Osteoblast (primary cell): ENCODE measurements at places on chromosomes 3 and 15.

DNA sequence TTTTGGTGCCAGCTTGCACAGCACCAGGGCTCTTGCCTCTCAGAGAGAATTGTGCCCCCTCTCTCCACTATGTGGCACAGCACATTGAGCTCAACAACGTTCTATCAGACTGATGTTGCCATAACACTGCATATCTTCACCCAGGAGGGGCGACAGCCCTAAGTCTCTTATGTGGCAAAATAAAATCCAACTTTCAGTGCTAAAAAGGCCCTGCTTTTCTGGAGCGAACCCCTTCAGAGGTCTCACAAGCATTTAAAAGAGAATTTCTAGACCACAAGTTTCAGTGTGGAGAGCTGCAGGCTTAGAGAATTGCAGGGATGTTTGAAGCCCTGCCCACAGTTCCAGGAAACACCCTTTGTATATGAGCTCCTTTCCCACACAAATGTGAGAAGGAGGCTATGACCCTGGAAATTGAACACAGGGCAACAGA lies 85.5 kb downstream of the LIPC start:
- no peak for DNase-seq

GRCh38 chr15:86591994-86592735 lies 512.5 kb downstream of the AGBL1 start:
- no peak for DNase-seq

- DNase-seq, result peak; percentile 78
Measured at GRCh38 chr3:195086341-195086740, 184.6 kb downstream of the XXYLT1 start.

DNA sequence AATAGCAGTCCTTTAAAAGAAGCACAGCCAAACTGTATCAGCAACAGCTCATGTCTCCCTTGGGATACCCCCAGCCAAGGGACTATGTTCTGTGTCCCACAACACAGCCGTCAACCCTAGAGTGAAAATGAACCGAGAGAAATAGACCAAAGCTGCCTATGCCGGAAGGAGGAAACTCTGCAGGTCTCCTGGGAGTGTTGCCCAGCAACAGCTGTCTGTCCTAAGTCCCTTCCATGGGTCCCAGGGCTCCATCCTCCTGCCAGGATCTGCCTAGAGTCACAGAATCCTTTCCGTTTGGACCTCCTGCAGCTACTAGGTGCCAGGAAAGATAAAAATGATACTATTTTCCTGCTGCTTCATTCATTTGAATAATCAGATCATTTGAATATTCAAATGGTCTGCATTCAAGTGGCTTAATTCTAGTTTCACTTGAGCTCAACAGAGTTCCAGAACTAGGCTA lies 53.1 kb downstream of the TRANK1 start:
- DNase-seq, result no peak

- peak; percentile 80 for DNase-seq
Measured at GRCh38 chr3:33658991-33659848, 58.8 kb downstream of the CLASP2 start.

DNA sequence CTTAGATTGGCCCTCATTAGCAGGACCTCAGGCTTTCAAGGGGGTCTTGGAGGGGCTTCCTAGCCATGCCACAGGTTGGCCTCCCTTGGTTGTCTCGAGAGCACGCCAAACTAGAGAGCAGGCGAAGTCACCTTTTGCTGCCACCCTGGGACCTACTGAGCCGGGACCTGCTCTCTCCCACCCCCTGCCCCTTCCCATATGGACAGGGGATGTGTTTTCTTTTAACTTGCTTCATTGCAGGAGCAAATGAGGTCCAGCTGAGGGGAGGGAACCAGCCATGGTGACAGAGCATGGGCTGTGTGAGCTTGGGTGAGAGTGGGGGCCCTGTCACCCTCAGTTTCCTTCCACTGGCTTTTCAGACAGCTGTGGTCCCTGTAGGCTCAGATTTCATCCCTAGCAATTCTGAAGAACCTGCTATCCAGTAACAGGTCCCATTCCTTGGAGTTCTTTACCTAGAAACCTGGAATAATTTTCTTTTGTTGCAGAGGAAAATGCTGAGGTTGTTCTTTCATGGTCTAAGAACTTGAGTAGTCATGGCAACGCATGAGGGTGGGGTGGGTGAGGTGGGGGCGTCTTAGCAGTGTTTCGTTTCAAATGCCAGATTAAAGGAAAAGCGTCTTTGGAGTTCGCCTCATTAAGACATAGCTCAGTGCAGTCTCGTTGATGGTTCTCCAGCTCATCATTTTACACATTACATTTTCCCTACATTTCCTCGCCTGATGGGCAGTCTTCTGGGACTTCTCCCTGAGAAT lies 20.1 kb upstream of the MAGEF1 start:
- no peak for DNase-seq

GRCh38 chr15:48785195-48785594 lies 25.7 kb downstream of the CEP152 start:
- no peak for DNase-seq

- no peak for DNase-seq
Measured at GRCh38 chr3:24399614-24400013, 95.0 kb downstream of the THRB start.

- DNase-seq, result no peak
Measured at GRCh38 chr3:45943207-45943846, at the start of gene CXCR6. Gene CXCR6, plus strand, starts transcription at chr3:45943464. Its CDS starts 3,018 bp downstream, at chr3:45946482.
